ENCODE measurements at places on chromosomes 6 and 20.

DNA sequence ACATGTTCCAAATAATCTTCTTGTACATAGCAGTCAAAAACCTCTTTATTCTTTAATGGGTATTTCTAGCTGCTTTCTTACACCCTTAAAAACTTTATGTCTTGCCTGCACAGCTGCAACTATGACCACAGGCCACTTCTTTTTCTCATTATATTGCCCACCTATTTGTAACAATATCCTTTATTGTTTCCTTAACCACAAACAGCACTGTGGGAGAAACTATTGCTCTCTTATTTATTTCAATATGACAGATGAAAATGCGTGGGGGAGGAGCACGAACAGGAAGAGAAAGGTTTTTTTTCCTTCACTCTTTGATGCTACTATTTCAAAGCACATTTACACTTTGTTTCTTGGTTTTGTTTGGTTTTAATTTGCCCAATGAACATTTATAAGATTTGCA is 253.5 kb downstream of the GJA1 start:
- no peak for DNase-seq

DNA sequence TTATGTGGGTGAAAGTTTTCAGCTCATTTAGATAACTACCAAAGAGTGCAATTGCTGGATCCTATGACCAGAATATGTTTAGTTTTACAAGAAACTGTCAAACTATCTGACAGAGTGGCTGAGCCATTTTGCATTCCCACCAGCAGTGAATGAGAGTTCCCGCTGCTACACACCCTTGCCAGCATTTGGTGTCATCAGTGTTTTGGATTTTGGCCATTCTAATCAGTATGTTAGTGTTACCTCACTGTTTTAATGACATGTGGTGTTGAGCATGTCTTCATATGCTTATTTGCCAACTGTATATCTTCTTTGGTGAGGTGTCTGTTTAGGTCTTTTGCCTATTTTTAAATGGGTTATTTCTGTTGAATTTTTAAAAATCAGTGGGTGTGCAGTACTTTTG is 120.9 kb downstream of the CFAP61 start:
- DNase-seq = no peak

GRCh38 chr6:167435209-167435728 is 110.4 kb downstream of the TTLL2 start:
- DNase-seq = no peak

DNA sequence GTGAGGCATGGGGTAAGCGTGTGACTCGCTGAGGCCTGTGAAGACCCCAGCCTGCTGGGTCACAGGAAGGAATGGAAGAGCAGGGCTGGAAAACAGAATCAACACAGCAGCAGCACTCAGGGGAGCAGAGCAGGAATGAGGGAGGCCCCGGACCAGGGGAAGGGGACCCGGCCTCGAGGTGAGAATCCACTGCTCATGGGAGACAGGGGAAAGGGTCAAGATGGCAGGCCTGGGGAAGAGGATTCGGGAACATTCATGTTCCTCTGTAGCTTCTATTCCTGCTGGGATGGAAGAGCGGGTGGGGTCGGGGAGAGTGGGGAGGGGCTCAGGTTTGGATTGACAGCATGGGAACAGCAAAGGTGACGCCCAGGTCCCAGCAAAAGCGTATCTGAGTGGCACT is 59.4 kb downstream of the NPEPL1 start:
- no peak for DNase-seq

DNA sequence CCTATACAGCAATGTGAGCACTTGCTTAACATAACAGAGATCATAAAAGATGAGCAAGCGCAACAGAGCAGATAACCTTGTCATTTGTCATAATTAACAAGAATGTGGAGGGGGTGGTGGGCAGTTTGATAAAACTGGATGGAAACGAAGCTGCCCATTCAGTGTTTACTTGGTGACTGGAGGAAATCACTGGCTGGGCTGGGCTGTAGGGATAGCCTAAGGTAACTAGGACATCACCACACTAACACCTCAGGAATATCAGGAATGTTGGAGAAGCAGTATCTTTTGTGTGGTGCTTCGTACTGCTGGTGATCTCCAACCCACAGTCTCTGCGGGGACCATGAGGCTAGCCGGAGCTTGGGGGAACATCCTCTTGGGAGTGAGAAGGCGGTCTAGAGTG is 218.4 kb downstream of the HIVEP2 start:
- DNase-seq = no peak

- DNase-seq = no peak
Observed at GRCh38 chr6:47195011-47195650, 114.6 kb downstream of the TNFRSF21 start.

DNA sequence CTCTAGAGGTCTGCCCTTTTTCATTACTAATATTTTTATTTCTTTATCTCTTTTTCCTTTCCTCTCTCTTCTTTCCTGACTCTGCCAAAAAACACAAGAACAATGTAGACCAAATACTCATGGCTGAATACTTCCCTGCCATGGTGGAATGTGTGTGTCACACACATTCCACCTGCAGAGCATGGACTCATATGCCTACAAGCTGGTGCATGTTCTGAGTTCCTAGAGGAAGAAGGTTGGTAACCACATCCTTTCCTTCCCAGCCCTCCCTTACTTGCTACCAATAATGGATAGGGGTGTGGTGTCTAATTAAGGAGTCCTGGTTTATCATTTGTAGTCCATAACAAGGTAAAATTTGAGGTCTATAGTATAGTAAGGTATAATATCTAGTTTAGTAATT is 15.2 kb upstream of the CST9L start:
- peak; percentile 8 for DNase-seq

DNA sequence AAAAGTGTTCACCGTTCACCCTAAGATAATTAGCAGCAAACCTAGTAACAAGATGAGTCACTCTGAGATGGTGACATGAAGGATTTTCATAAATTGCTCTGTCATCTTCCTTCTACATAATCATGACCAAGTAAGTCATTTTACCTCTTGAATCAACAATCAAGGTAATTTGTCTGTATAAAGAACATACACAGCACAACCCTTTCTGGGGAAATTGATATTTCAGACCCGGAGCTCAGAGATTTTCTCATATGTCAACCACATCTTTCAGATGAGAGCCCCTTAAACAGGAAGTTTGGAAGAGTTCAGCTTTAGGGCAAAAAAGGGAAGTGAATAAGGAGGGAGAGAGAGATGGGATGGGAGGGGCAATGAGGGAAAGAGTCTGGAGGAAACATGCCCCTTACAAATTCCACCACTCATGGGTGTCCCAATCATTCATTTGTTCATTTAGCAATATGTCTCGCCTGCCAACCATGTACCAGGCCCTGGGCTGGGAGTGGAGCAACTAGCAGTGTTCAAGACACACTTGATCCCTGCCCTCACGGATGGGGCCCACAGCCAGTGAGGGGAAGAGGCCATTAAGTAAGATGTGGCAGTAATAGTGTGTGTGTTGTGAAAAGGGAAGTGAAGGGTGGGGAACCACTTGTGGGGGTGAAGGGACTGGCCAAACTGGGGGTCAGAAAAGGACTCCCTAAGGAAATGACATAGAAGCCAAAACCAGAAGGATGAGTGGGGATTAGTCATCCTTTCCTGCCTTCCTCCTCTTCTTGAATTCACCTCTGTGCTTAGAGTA is 190.9 kb downstream of the MAFB start:
- DNase-seq = peak; percentile 15

- DNase-seq = no peak
Observed at GRCh38 chr20:50297498-50298376, 107.1 kb downstream of the CEBPB start.

GRCh38 chr6:136706430-136706829 is 85.8 kb downstream of the MAP3K5 start:
- DNase-seq = no peak

DNA sequence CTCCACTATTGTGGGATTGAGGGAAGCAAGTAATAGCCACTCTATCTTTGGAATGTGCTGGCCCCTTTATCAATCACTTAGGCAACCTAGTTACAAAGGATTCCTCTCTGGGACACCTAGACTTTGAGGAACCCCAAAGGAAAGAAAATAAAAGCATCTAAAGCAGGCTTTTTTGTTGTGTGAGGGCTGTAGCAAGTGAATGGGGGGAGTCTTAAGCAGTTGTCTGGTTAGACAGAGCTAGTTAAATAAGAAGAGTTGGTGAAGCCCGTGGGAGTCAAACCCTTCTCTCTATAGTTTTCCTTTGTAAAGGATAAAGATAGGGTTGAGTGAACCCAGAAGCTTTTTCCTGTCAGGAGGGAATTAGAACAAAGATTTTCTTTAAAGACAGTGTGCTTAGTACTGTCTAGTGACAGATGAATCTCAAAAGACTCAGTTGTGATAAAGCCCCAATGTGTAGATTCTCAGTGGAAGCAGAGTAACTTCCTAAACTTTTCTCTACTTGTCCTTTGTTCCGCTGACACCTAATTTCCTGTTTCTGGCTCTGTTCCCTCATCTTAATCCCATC is 63.3 kb downstream of the HDGFL1 start:
- no peak for DNase-seq

- DNase-seq = no peak
Observed at GRCh38 chr6:63676412-63677114, 41.0 kb downstream of the PHF3 start.

DNA sequence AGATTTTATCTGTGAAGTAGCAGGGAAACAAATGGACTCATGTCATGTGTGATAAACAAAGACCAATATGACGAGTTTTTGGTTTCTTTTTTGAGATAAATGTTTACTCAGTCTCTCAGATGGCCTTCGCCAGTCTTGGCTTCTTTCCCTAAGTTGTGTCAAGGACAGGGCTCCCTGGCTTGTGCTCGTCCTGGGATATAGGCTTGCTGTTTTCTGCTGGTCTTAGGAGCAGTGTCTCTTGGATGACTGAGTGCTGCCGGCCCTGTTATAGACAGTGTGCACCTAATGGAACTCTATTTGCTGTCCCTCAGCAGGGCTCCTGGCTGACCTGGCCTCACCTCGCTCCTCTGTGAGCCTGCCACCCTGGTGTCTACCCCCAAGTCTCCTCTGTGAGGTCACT is 324.1 kb upstream of the SYNCRIP start:
- no peak for DNase-seq

DNA sequence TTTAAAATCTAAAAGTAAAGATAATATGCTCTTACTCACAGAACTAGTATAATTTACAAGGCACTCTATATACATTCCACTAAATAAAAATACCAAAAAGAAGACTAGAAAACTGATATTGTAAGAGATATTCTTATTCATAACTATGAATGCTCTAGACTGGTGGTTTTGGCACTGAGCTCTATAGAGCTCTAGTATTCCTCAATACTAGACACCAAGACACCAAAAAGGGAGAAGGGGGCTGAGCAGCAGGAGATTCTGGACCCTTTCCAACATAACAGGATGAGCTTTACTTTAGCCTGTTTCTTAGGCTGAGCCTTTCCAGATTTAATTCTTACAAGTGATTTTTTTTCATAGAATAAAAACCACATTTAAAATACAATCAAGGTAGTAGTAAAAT is 173.6 kb downstream of the COL21A1 start:
- no peak for DNase-seq

DNA sequence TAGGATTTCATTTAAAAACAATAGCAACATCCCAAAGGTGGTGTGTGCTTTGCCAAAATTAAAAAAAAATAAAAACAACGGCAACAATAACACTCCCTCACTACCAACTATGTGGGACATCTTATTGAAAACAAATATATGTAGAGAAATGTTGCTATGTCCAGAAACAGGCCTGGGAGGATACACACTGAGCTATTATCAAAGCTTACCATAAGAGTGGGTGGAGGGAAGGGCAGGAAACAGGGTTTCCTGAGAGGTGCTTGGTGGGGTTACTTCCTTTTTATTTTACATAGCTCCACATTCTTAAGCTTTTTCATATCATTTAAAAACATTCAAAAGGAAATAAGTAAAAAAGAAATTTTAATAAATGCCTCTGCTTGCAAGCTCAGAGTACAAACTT is 150.0 kb upstream of the RIPOR2 start:
- DNase-seq = no peak
